RCC 7860 (cell line): ENCODE measurements at places on chromosomes 13 and 19.

- no peak for DNase-seq
These were observed 123.1 kb downstream of the CDK8 start for GRCh38 chr13:26377038-26377437.

GRCh38 chr19:1274852-1275259 lies 474 bp upstream of the FAM174C start:
- DNase-seq, result no peak

GRCh38 chr19:46546194-46546896 lies 50.7 kb upstream of the PNMA8B start:
- no peak for DNase-seq

- DNase-seq, result no peak
These were observed 18.7 kb downstream of the GPR180 start for GRCh38 chr13:94620286-94620896.

DNA sequence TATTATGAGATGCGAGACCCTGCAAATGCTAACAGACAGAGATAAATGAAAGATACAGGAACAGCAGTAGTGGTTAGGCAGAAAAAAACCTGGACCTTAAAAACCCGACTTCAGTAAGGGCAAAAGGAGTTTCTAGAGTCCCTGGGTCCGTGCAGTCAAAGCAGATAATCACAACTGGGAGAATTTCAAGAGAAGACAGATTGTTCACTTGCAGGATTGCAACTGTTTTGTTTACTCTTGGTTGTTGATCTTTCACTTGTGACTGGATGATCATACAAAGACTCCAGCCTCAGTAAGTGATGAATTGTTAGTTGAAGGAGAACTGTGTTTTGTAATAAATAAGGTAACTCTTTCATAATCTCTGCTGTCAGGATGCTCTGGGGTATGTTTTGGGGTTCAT lies 135.1 kb downstream of the GPC6 start:
- no peak for DNase-seq

- no peak for DNase-seq
These were observed 8.8 kb upstream of the SLC25A42 start for GRCh38 chr19:19054939-19055440.

- no peak for DNase-seq
These were observed 70.6 kb downstream of the HSPH1 start for GRCh38 chr13:31090961-31091624.

- no peak for DNase-seq
These were observed 46.7 kb downstream of the ZNF846 start for GRCh38 chr19:9721861-9722260.

- DNase-seq, result no peak
These were observed 633 bp downstream of the SPHK2 start for GRCh38 chr19:48619692-48620585.

DNA sequence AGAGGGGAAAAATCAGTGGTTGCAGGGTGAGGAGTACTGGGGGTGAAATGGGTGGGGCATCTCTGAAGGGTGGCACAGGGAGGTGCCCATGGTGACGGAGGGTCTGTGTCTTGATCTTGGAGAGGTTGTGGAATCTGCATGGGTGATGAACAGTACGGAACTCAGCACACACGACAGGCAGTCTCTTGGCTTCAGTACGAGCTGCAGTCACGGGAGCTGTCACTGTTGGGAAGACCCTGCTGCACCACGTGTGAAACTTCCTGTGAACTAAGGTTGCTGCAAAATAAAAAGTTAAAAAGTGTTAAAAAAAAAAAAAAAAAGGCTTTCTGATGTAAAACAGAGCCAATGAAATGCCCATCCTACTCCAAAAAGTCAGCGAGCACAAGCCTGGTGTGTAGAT lies 34.3 kb downstream of the TEX29 start:
- DNase-seq, result no peak

GRCh38 chr13:86986448-86986847 lies 684.7 kb upstream of the SLITRK5 start:
- no peak for DNase-seq

DNA sequence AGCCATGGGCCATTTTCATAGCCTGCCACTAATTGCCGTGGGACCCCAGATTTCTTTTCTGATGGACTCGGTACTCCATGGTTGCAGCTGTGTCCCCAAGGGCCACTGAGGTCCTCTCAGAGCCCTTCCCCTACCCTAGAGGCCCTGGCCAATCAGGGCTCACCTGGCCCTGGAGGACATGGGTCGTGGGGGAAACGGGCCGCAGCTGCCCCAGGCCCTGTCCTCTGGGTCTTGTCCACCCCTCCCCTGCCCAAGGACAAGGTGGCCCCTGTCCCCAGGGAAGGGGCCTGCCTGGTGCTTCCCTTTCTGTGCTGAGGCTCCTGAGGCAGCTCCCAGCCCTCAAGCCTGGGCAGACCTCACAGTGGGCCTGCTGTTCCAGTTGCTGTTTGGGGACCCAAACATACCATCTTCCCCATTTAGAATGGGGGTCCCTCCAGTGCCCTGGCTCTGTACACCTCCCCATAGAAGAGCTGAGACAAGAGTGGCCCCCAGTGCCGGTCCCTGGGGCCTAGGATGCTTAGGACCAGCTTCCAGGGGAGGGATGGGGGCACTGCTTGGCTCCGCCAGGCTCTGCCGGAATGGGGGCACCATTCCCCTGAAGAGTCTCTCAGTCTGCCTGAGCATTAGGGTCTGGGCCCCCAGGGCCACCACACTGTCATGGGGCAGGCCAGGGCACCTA lies 3.2 kb downstream of the RAB11B start:
- DNase-seq, result no peak

- no peak for DNase-seq
These were observed 4.3 kb upstream of the LATS2 start for GRCh38 chr13:21065686-21066085.

GRCh38 chr13:64753233-64754000 lies 2476.7 kb downstream of the PCDH9 start:
- DNase-seq, result no peak

DNA sequence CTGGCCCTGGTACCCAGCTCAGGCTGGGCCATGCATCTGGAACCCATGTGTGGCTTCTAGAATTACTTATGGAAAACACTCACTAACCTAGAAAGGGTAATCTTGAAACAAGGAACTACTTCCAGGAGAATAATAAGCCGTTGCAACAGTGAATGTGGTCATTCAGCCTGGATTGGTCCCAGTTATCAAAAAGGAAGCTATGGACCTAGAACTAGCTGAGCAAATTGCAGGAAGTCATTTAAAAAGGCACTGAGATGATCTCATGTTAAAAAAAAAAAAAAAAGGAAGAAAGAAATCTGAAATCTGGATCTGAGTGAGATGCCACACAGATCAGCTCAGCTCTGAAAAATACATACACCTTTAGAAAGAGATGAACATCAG lies 59.6 kb downstream of the DCT start:
- DNase-seq, result no peak

- DNase-seq, result no peak
These were observed 675 bp downstream of the PEG3 start for GRCh38 chr19:56839652-56840450.

GRCh38 chr13:68690567-68690966 lies 1417.1 kb upstream of the ATXN8OS start:
- no peak for DNase-seq

DNA sequence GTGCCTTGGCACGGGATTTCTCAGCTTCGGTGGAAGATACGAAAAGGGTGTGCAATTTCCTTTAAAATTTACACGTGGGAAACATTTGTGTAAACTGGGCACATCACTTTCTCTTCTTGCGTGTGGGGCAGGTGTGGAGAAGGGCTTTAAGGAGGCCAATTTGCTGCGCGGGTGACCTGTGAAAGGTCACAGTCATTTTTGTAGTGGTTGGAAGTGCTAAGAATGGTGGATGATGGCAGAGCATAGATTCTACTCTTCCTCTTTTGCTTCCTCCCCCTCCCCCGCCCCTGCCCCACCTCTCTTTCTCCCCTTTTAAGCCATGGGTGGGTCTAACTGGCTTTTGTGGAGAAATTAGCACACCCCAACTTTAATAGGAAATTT lies 7.2 kb downstream of the SLITRK5 start:
- no peak for DNase-seq

GRCh38 chr19:15293781-15294491 lies 38.4 kb downstream of the BRD4 start:
- no peak for DNase-seq

DNA sequence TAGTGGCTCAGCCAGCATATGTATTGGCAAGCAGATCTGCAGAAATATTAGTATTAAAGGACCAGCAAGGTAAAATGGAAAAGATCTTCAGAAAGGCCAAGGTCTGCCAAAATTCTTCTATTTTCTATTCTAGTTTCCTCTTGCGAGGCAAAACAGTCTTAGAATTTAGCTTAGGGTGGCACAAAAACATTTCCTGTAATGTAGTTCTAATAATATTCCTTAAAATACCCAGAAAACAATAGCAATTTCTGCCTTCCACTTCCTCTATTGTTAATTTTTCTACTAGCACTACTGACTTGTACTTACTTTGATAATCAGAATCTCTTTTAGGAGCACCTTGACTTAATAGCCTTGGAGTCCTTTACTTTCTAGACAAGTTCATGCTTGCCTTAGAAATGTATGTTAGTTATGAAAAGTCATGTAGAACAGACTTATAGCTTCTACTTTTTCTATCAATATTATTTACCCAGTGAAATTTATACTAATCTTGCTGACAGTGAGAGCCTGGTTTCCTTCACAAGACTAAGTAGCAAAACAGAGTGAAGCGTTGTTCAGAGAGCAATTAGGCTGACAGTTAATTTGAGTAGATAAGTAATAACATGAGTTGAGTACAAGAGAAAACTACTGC lies 23.9 kb upstream of the LPAR6 start:
- no peak for DNase-seq

- DNase-seq, result no peak
These were observed 6.3 kb upstream of the ATP11A start for GRCh38 chr13:112683581-112683980.

- DNase-seq, result no peak
These were observed 18.4 kb upstream of the ACOD1 start for GRCh38 chr13:76929851-76930374.

DNA sequence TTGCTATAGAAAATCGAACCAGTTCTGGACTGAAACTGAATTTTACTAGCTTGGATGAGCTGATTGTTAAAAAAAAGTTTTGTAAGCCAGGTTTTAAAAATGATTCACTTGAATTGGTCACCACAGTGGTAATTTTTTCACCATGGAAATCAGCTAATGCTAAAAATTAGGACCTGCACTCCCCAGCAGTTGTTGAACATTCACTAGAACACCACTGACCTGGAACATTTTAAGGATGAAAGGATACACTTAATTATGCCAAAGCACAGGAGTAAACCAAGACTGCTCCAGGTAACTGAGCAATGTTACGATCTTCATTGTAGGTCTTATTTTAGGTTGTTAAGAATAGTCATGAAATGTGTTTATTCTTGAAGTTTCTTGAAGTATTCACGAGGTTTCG lies 1342.6 kb upstream of the SPRY2 start:
- no peak for DNase-seq
